ENCODE measurements at places on chromosomes 12 and 14. TPM values are rescaled to one million over a fixed set of nuclear protein-coding genes. Genes with fewer than 3 reads are reported as not detected.

DNA sequence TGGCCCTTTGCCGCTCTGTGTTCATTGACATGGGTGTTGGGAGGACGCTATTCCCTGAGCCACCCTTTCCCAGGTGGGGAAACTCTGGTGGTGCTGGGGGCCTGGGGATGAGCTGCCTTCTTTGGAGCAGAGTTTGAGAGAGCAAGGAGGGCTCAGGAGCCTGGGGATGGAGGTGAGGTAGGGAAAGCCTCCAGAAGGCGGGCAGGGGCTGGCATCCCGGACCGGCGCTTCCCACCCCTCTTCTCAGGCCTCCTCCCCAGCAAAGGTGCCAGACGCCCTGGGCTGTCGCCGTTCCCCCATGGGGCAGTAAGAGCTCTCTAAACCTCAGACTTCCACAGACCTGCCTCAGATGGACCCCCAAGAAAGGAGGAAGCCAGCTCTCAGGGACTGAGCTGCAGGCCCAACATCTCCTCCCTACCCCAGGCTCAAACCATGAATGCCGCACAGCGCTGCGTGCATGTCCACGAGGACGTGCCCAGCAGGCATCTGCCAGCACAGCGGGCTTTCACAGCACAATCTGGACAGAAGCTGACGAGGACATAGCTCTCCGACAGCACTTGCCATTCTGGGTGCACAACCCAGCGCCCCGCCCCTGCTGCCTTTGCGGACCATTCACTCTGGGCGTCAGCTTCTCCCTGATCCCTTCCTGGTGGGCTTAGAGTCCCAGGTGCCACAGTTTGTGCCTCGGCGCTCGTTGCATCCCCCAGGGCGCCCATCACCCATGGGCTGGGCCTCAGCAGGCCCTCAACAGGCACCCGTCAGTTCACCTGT lies 14.9 kb upstream of the TTC7B start:
- no peak for DNase-seq

The EFS gene
- total RNA-seq = 55.9 TPM

The CCDC197 gene
- not detected for total RNA-seq

The SPTSSA gene
- total RNA-seq = 20.9 TPM

- no peak for DNase-seq
Measured at GRCh38 chr14:71089971-71090370, 182.7 kb downstream of the PCNX1 start.

The RASSF3 gene
- total RNA-seq = 37.7 TPM

GRCh38 chr14:105933238-105933637 lies 406.9 kb downstream of the TMEM121 start:
- no peak for DNase-seq

The RD3L gene
- total RNA-seq = not detected

- DNase-seq = no peak
Measured at GRCh38 chr12:116610971-116611541, 51.9 kb downstream of the MAP1LC3B2 start.

The OR6C2 gene
- total RNA-seq = not detected

The FOXN4 gene
- not detected for total RNA-seq

- peak; percentile 73 for DNase-seq
Measured at GRCh38 chr12:65911321-65911720, 87.0 kb downstream of the HMGA2 start.

DNA sequence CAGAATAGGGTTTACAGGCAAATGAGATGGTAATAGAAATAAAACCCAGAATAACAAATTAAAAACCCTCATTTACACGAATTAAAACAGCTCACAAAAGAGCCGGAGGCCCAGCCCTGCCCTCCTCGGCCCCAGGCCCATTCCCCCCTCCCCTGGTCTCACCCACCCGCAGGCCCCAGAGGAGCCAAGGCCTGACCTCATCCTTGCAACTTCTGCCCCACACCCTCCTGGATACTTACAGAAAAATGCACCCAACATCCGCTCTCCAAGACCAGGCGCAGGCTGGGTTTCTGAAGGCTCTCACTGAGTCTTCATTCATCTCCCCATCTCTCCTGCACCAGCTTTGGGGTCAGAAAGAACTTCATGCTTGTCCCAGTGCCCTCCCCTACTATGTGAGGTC lies 16.2 kb upstream of the VSX2 start:
- no peak for DNase-seq

The DIO2 gene
- not detected for total RNA-seq

DNA sequence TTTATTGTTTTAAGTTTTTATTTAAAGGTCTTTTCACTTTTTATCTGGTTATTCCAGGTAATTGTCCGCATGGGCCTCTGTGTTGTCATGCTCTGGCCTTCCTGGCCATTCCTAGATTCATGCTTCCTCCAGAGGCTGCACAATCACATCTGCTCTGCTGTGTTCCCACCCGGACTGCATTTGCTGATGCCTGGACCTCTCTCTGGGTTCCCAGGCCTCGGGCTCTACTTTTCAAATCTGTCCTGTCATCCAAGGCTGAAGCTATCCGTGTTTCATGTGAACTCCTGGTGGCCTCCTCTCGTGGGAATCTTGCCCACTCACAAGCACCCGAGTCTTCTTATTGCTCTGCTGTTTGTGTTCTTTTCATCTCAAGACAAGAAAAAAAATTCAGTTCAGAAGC lies 16.1 kb upstream of the VDR start:
- no peak for DNase-seq

- no peak for DNase-seq
Measured at GRCh38 chr12:122867691-122868461, 28.0 kb downstream of the VPS37B start.

The WSCD2 gene
- not detected for total RNA-seq

DNA sequence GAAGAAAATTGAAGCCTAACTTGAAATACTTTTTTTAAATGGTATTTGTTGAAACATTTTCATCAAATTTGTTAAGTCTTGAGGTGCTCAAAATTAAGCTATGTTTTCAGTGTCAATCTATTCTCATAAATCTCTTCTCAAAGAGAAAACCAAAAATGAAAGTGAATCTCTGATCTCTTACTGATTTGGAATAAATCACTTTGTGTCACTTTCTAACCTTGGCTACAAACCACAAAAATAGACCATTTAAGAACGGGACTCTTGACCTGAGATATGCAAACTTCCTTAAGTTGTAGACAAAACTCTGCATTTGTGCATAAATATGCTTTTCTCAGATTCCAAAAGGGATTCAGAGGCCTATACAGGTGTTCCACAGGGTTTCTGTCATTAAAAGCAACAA lies 192.9 kb downstream of the SEC23A start:
- no peak for DNase-seq

DNA sequence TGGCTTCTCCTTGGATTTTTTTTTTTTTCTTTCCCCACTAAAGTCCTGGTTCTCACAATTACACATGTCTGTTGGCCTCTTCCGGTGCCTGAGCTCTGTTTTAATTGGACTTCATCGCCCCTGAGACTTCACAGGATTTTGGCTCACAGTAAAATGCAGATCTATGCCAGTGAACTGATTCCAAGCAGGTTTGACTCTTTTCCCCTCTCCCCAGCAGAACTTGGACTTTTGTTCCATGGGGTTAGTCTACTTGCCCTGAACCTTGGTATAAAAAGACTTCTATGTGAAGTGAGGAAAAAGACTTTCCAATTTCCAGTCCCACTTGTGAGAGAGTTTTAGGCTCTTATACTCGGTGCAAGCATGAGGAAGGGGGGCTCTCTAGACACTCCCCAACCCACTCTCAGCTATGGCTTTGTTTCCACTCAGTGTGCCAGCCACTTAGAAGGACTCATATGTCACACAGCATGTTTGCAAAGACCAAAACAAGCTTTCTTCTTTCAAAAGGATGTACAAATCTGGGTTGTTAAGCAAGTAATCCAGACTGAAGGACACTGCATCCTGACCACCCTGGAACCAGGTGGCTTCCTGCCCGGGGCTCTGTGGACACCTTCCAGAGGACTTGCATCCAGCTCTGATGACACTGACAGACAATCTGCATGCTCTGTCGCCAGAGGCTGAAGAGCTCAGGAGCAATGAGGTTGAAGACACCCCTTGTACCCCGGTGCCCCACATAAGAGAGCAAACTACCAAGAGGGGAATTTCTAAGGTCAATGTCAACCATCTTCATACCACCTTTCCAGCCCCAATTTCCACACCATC lies 221.9 kb upstream of the EGLN3 start:
- no peak for DNase-seq

- DNase-seq = no peak
Measured at GRCh38 chr12:47799357-47799955, 20.2 kb downstream of the HDAC7 start.

The NAV3 gene
- 8.9 TPM for total RNA-seq

The LMNTD1 gene
- total RNA-seq = not detected

The GNB3 gene
- total RNA-seq = 20.7 TPM

The PLEKHG7 gene
- total RNA-seq = not detected

The SCNN1A gene
- total RNA-seq = not detected

GRCh38 chr14:86780876-86781510 lies 1212.0 kb downstream of the GALC start:
- no peak for DNase-seq

- DNase-seq = no peak
Measured at GRCh38 chr12:5043589-5044419, at the start of gene KCNA5. Gene KCNA5 (plus strand): TSS chr12:5043879. CDS start chr12:5044148, 269 bp downstream.

The HOXC5 gene
- 1.6 TPM for total RNA-seq

DNA sequence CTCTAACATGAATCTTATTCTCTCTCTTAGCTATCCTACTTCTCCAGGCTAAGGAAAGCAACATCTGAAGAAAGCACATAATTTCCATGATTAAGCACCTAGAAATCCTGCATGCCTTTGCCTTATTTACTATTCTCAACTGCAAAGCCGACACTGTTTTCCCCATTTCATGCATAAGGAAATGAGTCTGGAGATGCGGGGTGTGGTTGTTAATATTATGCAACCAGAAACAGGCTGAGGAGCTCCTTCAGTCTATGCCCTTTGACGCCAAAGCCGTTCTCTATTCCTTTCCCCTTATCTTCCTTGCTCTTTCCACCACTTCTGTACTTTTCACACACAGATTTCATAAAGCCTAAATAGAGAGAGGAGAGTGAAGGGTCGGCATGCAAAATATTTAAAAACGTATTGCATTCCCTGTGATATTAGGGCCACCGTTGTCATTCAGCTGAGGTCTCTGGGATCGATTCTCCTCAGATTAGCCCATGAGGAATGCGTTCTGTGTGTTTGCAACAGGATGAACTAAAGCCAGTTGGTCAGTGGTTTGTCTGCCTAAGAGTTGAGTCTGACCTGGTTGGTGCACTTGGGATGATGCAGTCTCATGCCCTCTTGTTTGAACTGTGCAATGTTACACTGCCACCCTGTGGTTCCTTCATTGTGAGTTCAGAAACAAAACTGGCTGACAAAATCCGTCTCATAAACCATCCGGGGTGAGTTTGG lies 53.1 kb upstream of the PLEKHG7 start:
- DNase-seq = peak; percentile 76

The SMCO2 gene
- total RNA-seq = not detected

GRCh38 chr14:90308561-90308960 lies 23.2 kb downstream of the NRDE2 start:
- no peak for DNase-seq

- no peak for DNase-seq
Measured at GRCh38 chr12:111434049-111434448, 28.3 kb downstream of the SH2B3 start.

DNA sequence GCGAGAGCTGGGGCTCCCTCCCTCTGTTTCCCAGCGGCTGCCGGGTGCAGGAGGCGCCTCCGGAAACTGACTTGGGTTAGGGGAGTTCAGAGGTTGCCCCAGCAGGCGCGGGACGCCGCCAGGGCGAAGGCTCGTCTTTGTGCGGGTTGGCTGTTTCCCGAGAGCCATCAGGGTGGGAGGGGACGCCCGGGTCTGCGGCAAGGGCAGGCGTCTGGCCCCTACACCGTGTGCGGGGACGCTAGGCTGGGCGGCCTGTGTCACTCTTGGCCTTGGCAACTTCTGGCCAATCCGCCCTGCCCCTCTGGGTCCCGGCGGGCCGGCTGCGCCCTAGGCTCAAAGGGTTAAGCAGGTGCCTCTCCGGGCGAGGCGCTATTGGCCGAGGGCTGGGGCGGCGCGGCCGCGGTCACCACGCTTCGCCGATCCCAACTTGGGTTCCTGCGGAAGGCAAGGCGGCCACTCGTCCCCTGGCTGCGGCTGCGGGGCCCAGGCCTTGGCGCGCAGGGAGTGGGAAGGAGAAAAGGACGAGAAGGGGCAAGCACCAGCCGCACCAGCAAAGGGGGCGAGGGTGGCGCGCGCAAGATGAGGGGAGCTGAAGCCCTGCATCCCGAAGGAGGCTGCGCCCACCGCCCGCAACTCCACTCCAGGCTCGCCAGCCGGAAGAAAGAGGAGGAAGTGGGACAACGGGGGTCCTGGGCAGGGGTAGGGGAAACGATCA lies 5.6 kb upstream of the NPAS3 start:
- no peak for DNase-seq

Data from A673 (cell line).